Upper lobe of right lung (tissue), 1 donor: ENCODE measurements at places on chromosomes 11 and 22. TPM values are rescaled to one million over a fixed set of nuclear protein-coding genes. Genes with fewer than 3 reads are reported as not detected.

GRCh38 chr11:63813563-63814382 is 517 bp downstream of the SPINDOC start:
- DNase-seq = peak; percentile 77

DNA sequence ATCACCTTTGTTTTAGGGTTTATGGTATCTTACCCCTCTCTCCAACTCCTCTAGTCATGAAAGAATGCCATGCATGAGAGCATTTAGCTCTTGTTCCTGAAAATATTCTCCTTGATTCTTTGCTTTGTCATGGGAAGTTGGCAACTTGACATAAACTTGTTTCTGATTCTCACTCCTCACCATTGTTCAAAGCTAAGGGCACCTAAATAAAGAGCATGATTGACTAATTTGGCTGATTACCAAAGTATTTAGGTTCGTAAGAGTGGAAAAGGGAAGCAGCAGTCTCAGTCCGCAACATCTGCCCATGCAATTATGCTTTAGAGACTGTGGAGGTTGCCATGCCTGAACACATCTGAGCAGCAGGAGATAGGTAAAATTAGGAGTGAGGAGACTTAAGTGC is 26.4 kb downstream of the OR52K1 start:
- no peak for DNase-seq

DNA sequence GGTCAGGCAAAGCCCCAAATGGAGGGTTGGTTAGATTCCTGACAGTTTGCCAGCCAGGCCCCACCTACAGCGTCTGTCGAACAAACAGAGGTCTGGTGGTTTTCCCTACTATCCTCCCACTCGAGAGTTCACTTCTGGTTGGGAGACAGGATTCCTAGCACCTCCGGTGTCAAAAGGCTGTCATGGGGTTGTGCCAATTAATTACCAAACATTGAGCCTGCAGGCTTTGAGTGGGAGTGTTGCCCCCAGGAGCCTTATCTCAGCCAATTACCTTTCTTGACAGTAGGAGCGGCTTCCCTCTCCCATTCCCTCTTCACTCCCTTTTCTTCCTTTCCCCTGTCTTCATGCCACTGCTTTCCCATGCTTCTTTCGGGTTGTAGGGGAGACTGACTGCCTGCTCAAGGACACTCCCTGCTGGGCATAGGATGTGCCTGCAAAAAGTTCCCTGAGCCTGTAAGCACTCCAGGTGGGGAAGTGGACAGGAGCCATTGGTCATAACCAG is 4.7 kb upstream of the TTC36 start:
- no peak for DNase-seq

GRCh38 chr11:130383344-130384211 is 44.8 kb downstream of the ADAMTS8 start:
- no peak for DNase-seq

GRCh38 chr22:30697975-30698374 is 3.3 kb downstream of the OSBP2 start:
- peak; percentile 32 for DNase-seq

- peak; percentile 53 for DNase-seq
Measured at GRCh38 chr22:19036523-19037273, 85.5 kb downstream of the DGCR2 start.

GRCh38 chr11:59668188-59668949 is 468 bp downstream of the PATL1 start:
- peak; percentile 83 for DNase-seq

- DNase-seq = no peak
Measured at GRCh38 chr11:65802841-65803240, 16.0 kb downstream of the OVOL1 start.

DNA sequence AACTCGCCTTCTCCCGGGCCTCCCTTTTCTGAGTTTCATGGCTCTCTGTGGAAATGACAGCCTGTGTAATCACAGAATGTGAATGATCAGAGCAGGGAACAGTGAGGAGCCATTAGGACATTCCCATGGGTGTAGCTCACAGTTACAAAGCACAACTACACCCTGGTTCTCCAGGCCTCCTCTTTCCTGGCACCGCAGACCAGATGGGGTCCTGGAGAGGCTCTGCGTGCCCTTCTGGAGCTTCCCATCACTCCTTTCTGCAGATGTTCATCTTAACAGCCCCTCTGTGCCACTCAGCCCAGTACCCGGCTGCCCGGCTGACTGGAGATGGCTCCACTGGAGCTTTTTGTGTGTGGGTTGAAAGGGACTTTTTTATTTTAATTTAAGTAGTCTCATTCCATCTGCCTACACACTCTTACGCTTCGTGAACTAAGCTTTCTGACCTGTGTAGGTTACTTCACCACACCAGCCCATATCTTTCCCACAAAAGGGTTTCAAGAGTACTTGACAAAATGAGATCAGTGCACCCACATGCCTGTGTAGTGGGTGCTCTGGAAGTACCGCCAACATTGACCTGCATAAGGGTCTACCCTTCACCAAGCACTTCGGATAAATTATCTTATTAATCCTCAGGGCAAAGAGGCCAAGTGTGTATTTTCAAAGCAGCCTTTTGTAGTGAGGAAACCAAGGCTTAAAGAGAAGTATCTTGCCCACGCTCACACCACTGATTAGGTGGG is 29.8 kb downstream of the SREBF2 start:
- DNase-seq = no peak

Gene PYGM
- 2.0 TPM for total RNA-seq

Gene TYR
- total RNA-seq = not detected

Gene LGR4
- total RNA-seq = 7.5 TPM

Gene CD248
- 10.0 TPM for total RNA-seq
